Muscle of leg (tissue), 16 donors: ENCODE measurements at places on chromosomes 3 and 15.

DNA sequence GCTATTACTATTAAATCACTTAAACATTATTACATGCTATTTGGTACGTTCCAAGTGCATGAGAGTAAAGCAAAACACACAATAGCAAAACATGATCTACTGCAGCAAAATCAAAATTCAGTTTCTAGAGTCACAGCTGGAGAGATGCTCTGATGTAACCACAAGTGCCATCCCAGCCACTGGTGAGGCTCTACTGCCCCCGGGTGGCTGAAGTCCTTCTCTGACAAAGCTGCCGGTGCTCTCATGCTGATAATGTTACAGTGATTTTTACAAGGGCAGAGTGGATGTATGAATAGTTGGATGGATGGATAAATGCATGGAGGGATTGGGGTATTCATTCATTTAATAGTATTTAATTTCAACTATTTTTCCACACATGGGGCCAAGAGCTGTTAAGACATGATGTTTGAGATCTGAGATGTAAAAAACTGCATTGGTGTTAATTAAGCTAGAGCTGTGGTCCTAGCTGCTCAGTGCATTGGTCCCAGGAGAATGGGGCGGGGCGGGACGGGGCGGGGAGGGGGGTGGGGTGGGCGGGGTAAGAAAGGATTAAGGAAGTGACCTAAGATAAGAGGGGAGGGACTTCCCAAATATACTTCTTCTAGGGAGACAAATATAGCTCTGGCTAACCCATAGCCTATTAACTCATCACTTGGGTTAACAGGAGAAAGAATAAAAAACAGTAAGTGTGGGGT is 5.3 kb upstream of the SPESP1 start:
- DNase-seq = peak; percentile 82

GRCh38 chr15:38854506-38854905 is 289.9 kb upstream of the RASGRP1 start:
- no peak for DNase-seq

GRCh38 chr3:187750513-187751123 is 5.3 kb upstream of the BCL6 start:
- DNase-seq = peak; percentile 66

GRCh38 chr15:43268111-43269105 is 1.7 kb upstream of the TGM5 start:
- no peak for DNase-seq

DNA sequence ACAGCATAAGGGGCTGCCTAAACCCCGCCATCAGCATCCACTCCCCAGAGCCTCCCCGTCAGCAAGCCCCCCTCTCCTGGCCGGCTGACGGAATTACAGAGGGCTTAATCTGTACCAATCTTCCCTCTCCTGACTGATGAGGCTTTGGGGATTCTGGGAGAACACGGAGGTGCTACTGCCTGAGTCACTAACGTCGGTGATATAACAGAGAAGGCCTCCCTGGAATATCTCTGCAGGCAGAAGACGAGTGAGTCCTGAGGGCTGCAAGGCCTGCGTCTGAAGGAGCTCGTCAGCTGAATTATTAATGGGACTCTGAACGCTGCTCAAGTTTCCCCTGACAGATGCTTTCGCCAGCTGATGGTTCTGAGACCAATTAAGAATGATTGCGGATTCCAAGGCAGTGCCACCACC is 147.7 kb downstream of the XXYLT1 start:
- peak; percentile 59 for DNase-seq

DNA sequence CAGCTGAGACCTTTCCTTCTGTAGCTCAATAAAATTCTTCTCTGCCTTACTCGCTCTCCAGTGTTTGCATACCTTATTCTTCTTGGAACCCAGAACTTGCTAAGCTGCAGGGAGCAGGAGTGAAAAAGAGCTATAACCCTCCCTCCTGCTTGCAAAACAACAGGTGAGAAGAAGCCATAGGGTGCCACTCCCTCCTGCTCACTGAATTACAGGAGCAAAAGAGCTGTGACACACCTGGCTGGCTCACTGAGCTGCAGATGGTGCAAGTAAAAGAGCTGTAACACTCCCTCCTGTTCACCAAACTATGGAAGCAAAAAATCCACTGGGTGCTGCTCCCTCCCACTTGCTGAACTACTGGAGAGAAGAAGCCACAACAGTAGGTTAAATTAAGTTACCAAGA is 44.2 kb upstream of the C2CD4B start:
- no peak for DNase-seq

DNA sequence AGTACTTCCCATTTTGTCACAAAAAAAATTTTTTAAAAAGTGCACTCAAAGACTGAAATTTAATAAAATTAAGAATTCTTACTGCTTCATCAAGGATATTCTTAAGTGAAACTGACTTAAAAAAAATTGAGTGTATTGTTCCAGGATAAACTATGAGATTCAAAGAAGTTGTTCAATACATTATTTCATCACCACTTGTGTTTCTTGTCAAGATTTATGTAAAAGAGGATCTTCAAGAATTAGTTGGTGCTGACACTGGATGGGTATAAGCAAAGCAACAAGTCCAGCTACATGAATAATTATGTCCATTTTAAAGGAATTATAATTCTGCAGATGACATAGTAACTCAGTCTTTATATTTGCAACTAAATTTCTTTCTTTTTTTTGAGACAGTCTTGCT is 4.3 kb upstream of the AP4E1 start:
- no peak for DNase-seq

- no peak for DNase-seq
These were observed 548.1 kb upstream of the AGTR1 start for GRCh38 chr3:148149556-148149955.

GRCh38 chr15:43889042-43889441 is 62.2 kb downstream of the WDR76 start:
- DNase-seq = no peak
